Caudate nucleus (tissue), 63 donors: ENCODE measurements at places on chromosomes 7 and 10.

DNA sequence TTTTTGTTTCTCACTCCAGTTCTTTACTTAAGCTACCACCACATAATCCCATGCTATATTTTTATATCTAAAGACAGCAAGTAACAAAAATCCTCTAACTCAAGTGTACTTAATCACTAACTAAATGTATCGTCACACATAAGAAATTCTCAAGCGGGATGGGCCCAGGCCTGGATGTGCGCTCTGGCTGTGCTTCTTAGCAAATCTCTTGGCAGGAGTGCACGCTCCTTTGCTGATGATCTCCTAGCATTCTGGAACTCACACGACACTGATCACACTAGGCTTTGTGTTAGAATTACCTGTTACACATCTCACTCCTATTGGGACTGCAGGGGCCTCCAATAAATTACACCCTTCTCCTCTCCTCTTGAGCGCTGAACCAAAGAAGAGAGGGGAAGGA is 46.7 kb upstream of the CALD1 start:
- DNase-seq = no peak

- no peak for DNase-seq
Observed at GRCh38 chr10:100728928-100729861, 16.2 kb upstream of the PAX2 start.

DNA sequence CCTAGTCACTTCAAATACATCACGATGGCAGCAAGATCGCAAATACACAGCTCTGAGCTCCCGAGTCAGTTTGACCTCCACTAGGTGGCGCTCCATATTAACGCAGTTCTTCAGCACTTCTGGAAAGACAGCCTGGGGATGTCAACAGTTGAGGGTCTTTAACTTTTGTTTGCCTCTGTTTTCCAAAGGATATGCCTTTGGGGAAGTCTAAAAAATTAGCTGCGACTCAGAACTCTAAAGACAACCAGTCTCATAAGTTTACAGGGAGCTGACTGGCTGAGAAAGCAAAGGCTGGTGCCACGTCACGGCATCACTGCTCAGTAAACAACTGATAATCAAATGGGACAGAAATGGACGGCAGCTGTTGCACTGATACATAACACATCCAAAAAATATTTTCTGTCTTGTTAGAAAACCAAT is 458.8 kb downstream of the SORCS1 start:
- peak; percentile 23 for DNase-seq

DNA sequence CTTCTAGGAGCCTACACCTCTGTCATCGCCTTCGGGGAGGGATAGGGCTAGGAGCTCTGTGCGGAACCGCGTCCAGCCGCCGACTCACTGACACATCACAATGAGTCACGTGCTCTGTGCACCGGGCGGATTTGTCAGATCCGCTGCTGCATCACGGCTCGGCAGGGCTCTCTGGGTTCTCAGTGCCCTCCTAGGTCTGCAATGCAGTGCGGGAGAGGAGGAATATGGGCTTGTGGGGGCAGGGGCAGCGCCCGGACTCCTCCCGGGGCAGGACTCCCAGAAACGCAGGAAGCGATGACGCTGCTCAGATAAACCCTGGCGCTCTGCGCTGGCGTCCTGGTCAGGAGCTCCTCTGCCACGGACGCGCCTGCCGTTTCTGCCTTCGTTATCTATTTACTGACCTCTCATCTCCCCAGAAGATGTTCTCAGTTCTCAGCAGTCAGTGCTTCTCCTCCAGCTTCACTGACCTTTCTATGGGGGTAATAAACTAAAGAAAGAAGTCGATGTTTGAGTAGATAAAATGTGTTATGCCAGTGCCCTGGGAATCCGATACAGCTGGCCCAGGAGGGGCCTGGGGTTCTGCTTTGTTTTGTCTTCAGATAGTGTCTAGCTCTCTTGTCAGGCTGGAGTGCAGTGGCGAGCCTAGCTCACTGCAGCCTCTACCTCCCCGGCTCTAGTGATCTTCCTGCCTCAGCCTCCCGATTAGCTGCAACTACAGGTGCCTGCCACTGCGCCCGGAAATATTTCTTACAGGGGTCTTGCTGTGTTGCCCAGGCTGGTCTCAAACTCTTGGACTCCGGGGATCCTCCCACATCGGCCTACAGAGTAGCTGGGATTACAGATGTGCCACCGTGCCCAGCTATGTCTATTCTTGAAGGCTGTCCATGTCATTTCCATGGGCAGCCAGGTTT is 22.8 kb upstream of the ITGB1 start:
- peak; percentile 69 for DNase-seq

- DNase-seq = no peak
Observed at GRCh38 chr10:77679217-77679616, 41.6 kb upstream of the KCNMA1 start.

DNA sequence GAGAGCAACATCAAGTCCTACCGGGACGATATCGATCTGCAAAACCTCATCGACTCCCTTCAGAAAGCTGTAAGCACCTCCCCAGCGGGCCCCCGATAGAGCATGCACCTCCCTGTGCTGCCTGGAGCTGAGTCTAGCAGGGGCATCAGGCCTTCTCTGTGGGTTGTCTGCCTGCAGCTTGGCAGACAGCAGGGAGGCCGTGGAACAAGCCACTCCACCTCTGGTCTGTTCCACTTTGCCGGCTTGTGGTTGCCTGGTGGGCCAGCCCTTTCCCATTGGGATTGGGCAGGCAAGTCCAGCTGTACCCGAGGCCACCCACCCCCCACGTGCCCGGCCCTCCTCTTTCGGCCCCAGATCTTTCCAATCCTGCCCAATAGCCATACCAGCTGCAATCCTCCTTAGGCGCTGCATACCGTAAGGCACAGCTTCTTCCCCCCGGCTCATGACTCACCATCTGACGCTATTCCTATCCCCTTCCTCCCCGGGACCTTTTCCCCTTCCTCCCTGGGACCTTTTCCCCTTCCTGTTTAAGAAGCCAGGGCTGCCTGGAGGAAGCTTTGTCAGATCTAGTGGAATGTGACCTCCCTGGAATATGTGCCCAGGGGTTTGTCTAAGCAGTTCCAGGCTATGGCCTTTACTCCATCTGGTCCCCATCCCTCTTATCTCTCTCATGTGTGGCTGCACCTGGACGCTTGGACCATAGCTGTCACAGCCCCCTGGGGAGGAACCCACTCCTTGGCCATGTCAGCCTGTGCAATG is 28.1 kb upstream of the SH2D4B start:
- no peak for DNase-seq

DNA sequence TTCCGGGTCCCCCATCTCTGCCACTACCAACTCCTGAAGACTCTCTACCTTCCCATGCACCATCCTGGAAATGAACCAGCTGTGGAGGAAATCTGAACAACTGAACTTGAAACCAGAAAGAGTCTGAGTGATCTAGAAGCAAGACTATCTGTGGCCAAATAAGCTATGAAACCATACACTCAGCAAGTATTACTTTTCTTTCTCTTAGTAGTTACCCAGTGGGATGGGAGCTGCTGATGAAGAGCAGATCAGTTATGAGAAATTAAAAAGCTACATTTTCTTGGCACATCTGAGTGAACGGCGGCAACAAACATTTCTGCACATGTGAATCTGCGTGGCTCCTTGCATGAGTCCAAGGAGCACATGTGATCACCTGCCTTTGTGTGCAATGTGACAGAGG is 31.6 kb upstream of the AGK start:
- DNase-seq = no peak

DNA sequence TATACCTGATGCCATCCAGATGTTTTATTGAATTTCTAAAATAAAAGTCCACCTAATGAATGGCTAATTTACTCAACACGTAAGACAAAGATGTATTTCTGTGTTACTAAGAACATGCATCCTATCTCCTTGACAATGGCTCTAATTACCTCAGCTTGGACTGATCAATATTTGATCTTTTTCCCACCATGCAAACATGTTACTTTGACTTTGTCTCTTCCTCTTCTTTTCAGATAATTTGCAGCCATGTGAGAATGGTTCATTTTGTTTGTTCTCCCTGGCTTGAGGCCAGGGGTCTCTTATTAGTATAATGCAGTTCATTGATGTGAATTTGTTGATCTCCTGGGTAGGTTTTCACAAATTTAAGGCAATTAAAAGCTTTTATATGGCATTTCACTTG is 302.1 kb downstream of the ADK start:
- no peak for DNase-seq

DNA sequence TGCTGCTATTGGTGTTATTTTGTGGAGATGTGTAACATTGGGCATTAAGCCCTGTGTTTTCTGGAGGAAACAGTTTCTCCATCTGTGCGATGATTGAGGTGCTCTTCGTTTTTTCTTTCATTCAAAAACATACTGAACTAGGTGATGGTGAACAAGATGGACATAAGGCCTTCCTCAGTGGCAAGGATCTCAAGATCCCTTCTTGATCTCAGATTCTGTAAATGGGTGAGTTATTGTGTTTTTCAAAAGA is 759 bp upstream of the ELAPOR2 start:
- no peak for DNase-seq

DNA sequence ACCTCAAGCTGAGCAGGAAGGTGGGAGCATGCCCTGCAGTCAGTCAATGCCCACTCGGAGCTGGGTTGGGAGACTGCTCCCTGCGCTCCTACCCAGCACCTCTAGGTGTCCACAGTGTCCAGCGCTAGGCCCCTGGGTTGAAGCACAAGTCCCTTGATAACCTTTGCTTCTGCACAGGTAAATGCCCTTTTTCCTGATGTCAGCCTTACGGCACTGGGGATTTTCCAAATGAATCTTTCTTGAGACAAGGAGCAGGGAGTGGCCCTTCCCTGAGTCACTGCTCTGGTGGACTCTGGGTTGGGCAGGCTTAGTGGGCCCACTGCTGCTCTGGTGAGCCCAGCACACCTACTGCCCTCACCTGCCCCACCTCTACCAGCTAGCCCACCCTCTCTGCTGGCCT is 61.9 kb upstream of the OPN4 start:
- no peak for DNase-seq

GRCh38 chr10:91381257-91381891 is 28.8 kb upstream of the HECTD2 start:
- DNase-seq = no peak
